ENCODE measurements at places on chromosomes 5 and 9.
A peak's percentile ranks its signal among the peaks of the same experiment; 100 is the strongest.

DNA sequence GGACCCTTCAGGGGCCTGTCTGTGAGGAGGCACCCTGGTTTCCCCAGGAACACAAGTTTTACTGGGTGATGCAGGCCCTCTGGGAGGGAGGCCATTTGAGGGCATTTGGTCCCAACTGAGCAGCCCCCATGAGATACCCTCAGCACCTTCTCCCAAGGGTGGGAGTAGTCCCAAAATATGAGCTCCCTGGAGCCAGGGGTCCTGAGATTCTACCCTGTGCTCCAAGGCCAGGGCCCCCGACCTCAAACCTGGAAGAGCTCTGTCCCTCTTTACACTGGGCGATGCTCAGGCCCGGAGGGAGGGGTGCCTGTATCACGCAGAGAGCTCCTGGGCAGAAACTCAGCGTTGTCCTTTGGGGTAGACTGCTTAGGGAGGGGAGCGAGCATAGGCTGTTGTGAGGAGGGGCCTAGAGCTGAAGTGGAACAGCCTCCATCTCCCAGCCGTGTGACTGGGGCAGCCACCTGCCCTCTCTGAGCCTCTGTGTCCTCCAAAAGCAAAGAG lies 64.0 kb upstream of the SYNPO start:
- no peak for DNase-seq

DNA sequence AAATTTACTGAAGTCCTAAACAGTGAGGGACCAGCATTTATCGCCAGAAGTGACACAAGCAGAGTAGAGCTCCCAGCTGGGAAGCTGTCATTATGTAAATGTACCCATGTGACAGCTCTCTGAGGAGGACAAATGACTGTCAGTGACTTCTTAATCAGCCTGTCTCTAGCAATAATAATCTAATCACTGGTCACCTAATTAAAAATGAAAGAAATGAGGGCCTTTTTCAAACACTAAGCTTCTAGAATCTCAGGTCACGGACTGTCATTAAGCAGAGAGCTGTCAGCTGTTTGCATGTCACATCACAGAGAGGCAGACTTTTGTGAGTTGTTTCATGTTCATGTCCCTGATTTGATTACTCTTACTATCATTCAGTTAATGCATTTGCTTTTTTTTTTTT lies 77.9 kb upstream of the FBXL17 start:
- DNase-seq, result no peak

- DNase-seq, result no peak
These were observed 26.7 kb upstream of the TNC start for GRCh38 chr9:115144706-115145105.

DNA sequence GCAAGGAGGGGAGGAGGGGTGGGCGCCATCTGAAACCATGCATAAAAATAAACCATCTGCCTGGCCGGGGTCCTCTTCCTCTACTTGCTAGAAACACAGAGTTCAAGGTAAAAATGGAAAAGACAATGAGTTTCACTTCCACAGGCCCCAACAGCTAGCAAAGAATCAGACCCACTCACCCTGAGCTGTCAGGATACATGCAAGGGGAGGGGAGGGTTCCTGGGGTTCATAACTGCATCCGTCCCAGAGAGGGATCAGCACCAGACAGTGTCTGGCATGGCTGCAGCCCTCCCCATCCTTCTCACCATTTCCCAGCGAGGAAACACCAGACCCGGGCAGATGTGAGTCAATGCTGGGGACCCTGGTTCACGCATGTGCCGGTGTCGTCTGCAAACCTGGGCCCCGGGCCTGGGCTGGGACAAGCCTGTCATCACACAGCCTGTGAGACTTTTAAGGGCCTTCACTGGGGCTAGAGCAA lies 55.4 kb downstream of the SEMA4D start:
- DNase-seq, result peak; percentile 53

DNA sequence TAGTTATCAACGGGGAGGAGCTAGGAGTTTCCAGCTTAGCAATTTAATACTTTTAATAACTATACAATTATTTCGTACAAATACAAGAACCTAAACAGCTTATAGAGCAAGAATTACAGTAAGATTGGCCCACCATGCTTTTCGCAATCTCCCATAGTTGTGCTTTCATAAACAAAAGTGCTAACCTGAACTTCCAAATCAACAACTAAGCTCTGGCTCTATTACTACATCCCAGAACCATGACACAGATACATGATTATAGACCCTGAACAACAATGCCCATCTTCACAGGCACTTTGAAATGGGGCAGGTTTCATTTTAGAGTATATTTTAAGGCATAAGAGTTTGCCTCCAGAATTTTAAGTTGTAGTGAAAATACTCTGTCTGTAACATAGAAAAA lies 203.5 kb downstream of the DMRTA1 start:
- DNase-seq, result no peak
